ENCODE measurements at places on chromosomes 4 and X. TPM values are rescaled to one million over a fixed set of nuclear protein-coding genes. Genes with fewer than 3 reads are reported as not detected.

The RIPPLY1 gene
- total RNA-seq, result not detected

The TENM3 gene
- total RNA-seq, result 21.9 TPM

DNA sequence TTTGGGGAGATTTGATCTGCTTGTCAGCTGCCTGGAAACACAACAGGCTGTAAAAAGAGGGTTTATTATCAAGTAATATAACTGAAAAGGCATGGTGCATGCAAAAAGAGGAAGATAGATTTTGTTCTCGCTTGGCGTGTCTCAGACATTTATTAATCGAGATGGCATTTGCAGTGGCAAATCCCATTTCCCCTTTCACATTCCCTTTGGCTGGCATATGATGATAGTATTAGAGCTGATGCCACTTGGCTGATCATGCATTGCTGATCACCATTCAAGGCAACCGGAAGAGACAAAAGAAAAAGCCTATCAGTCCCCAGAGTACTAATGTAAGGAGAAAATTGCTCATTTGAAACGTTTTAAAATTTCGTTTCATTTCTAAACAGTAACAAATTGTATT is 101.8 kb downstream of the ZIC3 start:
- no peak for DNase-seq

DNA sequence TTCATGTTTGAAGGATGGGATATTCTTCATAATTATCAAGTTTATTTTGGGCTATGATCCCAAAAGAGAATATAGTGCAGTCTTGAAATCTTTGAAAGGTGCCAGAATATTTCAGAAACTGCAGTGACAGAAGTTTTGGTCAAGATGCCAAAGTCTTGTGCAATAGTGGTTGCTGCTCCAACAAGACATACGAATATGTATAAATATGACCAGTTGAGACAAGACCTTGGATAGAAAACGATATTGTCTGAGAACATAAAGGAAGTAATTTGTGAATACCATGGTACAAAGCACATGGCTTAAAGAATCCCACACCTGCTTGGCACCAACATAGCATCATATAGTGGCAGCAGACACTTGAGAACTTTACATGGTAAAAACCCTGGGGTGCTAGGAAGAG is 48.6 kb upstream of the AMELX start:
- DNase-seq, result no peak

DNA sequence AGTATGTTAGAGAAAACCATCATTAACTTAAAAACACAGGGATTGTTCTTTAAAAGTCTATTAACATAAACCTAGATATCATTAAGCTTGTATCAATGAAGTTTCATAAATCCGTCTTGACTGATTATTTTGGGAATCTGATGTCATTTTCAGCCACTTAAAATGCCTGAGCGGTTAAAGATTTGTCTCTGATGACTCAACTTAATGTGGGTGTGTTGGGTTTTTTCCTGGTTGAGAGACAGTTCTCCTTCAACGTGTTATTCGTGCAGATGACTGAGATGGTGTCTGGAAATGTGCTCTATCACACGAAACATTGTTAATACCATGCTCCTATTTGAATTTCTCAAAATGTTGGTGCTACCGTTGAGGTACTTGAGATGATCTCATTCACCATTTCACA is 227.3 kb upstream of the TENM3 start:
- no peak for DNase-seq

- no peak for DNase-seq
Measured at GRCh38 chrX:45196701-45197100, 4.0 kb downstream of the DIPK2B start.
